GM23338 (cell line): ENCODE measurements at places on chromosomes 3 and 15. TPM values are rescaled to one million over a fixed set of nuclear protein-coding genes. Genes with fewer than 3 reads are reported as not detected.
A peak's percentile ranks its signal among the peaks of the same experiment; 100 is the strongest.

DNA sequence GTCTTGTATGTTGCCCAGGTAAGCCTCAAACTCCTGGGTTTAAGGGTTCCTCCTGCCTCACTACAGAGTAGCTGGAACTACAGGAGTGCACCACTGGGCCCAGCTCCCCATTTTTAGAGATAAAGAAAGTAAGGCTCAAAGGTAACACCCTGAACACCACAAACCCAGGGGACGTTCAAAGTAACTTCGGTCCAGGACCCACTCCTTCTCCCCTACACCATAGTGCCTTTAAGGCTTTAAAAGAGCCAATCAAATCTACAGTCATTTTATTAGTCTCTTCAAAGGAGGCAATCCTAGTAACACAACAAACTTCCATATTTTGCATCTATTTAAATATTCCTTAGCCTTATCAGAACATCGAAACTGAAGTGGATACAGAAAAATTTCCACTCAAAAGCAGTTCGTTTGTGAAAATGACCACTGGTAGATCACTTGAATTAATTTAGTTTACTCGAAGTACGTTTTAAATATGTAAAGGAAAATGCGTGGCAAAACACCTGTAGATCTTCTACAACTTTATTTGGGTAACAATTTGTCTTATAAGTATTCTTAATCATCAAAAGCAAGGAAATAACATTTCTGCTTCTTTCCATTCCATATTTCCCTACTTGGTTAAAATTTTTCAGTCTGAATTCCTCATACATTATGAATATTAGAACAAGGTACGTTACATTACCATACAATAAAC is 1.8 kb downstream of the STAG1 start:
- H3K27me3 ChIP-seq, result no peaks in the 10 kb centered on the region
- peak overlapping the region; percentile 75 for H3K4me3 ChIP-seq
- H3K36me3 ChIP-seq, result no peaks in the 10 kb centered on the region
- peak overlapping the region; percentile 83 for H3K27ac ChIP-seq
- peaks cover 27% of the 10 kb centered on the region for H3K4me1 ChIP-seq

GRCh38 chr3:157204431-157204830 is 44.5 kb upstream of the CCNL1 start:
- no peaks in the 10 kb centered on the region for H3K27me3 ChIP-seq
- no peaks in the 10 kb centered on the region for H3K36me3 ChIP-seq
- H3K27ac ChIP-seq, result no peak overlapping the region
- H3K4me3 ChIP-seq, result no peak overlapping the region
- peak; percentile 54 for DNase-seq

DNA sequence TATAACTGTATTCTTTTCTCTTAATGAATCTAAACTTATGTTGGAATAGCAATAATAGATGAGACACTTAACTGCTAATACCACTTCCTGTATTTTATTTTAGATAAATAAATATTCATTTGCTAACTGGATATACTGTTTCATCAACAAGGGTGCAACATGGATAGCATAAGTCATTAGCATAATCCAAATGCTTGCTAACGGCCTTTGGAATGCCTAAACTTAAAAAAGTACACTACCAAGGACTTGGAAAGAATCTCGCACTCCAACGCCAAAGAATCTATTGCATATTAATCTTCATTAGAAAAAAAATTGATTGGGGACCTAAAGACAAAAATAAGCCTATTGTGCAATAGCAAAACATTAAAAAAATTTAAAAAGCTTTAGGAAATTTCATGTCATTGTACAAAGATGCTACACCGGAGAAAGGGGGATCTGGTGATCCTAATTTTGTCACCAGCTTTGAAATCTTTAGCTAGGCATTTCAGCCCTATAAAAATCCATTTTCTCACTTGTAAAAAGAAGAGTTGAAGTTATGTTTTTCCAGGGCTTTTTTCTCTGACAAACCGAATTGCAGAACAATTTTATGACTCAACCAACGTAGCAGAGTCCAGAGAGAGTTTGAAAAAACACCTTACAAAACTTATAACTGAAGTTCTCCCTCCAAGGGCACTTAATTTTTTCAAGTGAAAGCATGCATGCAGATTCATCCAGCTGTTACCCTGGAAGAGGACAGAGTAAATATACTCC is 4.1 kb downstream of the VGLL3 start:
- no peak for DNase-seq
- peaks cover 9% of the 10 kb centered on the region for H3K4me1 ChIP-seq
- H3K36me3 ChIP-seq, result no peaks in the 10 kb centered on the region
- H3K27me3 ChIP-seq, result peaks cover 18% of the 10 kb centered on the region
- no peak overlapping the region for H3K4me3 ChIP-seq
- no peak overlapping the region for H3K27ac ChIP-seq

- H3K27ac ChIP-seq, result peak overlapping the region; percentile 60
- peak; percentile 51 for DNase-seq
- H3K4me3 ChIP-seq, result no peak overlapping the region
- H3K27me3 ChIP-seq, result no peaks in the 10 kb centered on the region
These were observed 220.0 kb upstream of the KBTBD8 start for GRCh38 chr3:66778107-66778506.

The SAMMSON gene
- not detected in 2 replicates for total RNA-seq

The TM6SF1 gene
- 0.80 and 1.8 TPM in 2 replicates for total RNA-seq

The NR1I2 gene
- 3.9 and 4.4 TPM in 2 replicates for total RNA-seq

The NANOGP8 gene
- total RNA-seq, result 49.6 and 53.4 TPM in 2 replicates

GRCh38 chr15:59828861-59829260 is 139.7 kb upstream of the BNIP2 start:
- no peaks in the 10 kb centered on the region for H3K36me3 ChIP-seq
- no peak overlapping the region for H3K4me3 ChIP-seq
- no peaks in the 10 kb centered on the region for H3K27me3 ChIP-seq
- H3K4me1 ChIP-seq, result no peaks in the 10 kb centered on the region
- DNase-seq, result no peak
- no peak overlapping the region for H3K27ac ChIP-seq

GRCh38 chr15:88970232-88970631 is 57.1 kb upstream of the MFGE8 start:
- peaks cover 11% of the 10 kb centered on the region; the same call in 1 of the 2 replicates for H3K36me3 ChIP-seq
- no peak overlapping the region for H3K27ac ChIP-seq
- no peak overlapping the region for H3K4me3 ChIP-seq
- no peaks in the 10 kb centered on the region for H3K27me3 ChIP-seq

The LIPC gene
- total RNA-seq, result not detected in 2 replicates

GRCh38 chr15:52682200-52682599 is 3.0 kb upstream of the ATOSA start:
- H3K4me3 ChIP-seq, result no peak overlapping the region
- H3K4me1 ChIP-seq, result peaks cover 12% of the 10 kb centered on the region
- H3K27ac ChIP-seq, result no peak overlapping the region
- no peaks in the 10 kb centered on the region for H3K36me3 ChIP-seq
- no peaks in the 10 kb centered on the region for H3K27me3 ChIP-seq
- DNase-seq, result no peak

DNA sequence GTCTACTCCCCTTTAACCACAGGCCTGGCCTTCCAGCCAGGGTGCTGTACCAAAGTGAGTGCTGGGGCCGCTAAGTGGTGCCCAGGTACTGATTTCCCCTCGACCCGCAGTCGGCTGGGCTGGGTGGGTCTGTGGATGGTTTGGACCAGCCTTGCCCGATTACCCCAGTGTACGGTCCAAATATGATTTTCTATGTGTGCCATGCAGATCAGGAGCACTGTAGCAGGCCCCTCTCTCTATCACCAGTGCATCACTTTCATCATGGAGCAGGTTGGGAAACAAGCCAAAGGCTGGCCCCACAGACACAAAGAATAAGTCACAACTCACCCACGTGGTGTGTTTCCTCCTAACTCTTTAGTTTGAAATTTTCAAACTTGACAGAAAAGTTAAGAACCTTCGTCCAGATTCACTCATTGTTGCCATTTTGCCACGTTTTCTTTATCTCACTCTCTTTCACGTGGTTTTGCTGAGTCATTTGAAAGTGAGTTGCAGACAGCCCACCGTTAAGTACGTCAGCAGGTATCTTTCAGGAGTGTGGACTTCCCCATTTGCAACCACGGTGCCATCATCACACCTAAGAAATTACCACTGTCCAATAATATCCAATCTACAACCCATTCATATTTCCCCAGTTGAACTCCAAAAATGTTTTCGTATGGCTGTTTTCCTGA is 37.0 kb downstream of the ZNF710 start:
- H3K4me1 ChIP-seq, result peaks cover 11% of the 10 kb centered on the region; the same call in 1 of the 2 replicates
- no peak for DNase-seq
- H3K27ac ChIP-seq, result no peak overlapping the region
- H3K4me3 ChIP-seq, result no peak overlapping the region
- H3K27me3 ChIP-seq, result no peaks in the 10 kb centered on the region

- H3K4me3 ChIP-seq, result no peak overlapping the region
- H3K4me1 ChIP-seq, result peaks cover 11% of the 10 kb centered on the region; the same call in 1 of the 2 replicates
- no peak overlapping the region for H3K27ac ChIP-seq
- DNase-seq, result no peak
- no peaks in the 10 kb centered on the region for H3K36me3 ChIP-seq
These were observed 8.5 kb upstream of the PLXND1 start for GRCh38 chr3:129614927-129615363.

GRCh38 chr3:21170964-21171363 is 580.0 kb downstream of the ZNF385D start:
- no peaks in the 10 kb centered on the region for H3K36me3 ChIP-seq
- H3K4me1 ChIP-seq, result peaks cover 23% of the 10 kb centered on the region; the same call in 1 of the 2 replicates
- no peaks in the 10 kb centered on the region for H3K27me3 ChIP-seq
- H3K27ac ChIP-seq, result no peak overlapping the region
- peak; percentile 86 for DNase-seq

The PLD1 gene
- 2.2 and 6.7 TPM in 2 replicates for total RNA-seq

The TMEM202 gene
- total RNA-seq, result not detected in 2 replicates

DNA sequence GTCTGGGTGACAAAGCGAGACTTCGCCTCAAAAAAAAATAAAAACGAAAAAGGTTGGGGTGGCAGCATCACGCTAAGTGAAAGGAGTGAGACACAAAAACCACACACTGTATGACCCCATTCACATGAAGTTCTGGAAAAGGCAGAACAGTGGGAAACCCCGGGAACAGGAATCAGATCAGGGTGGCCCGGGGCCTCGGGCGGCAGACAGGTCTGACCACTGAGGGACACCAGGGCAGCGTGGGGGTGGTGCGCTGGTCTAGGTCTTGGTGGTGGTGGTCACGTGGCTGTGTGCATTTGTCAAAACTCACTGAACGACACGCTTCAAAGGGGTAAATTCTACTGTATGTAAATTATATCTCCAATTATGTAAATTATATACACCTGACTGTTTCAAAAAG is 79.7 kb upstream of the PRR20G start:
- DNase-seq, result no peak
- H3K36me3 ChIP-seq, result no peaks in the 10 kb centered on the region
- H3K27me3 ChIP-seq, result no peaks in the 10 kb centered on the region

DNA sequence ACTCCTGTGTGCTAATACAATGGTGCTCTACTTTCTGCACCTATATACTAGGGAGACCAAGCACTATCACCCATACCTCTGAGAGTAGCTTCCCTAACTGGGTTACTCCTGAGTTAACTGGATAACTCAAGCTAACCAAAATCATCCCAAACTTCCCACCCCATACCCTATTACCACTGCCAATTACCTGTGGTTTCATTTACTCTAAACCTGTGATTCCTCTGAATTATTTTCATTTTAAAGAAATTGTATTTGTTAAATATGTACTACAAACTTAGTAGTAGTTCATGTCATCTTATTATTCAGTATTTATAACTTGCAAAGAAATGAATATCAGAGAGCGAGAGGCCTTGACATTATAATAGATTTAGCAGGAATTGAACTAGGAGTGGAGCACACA is 340.5 kb downstream of the TBC1D5 start:
- H3K27ac ChIP-seq, result no peak overlapping the region
- H3K36me3 ChIP-seq, result no peaks in the 10 kb centered on the region
- no peak for DNase-seq
- H3K4me1 ChIP-seq, result peaks cover 8% of the 10 kb centered on the region

GRCh38 chr15:93041159-93041547 is 47.9 kb downstream of the RGMA start:
- DNase-seq, result no peak
- no peak overlapping the region for H3K4me3 ChIP-seq
- no peaks in the 10 kb centered on the region for H3K36me3 ChIP-seq
- H3K27ac ChIP-seq, result no peak overlapping the region

- no peak overlapping the region for H3K27ac ChIP-seq
- no peak for DNase-seq
- H3K4me1 ChIP-seq, result peaks cover 12% of the 10 kb centered on the region
- H3K27me3 ChIP-seq, result peaks cover 26% of the 10 kb centered on the region
These were observed 3.1 kb downstream of the KAT2B start for GRCh38 chr3:20043396-20043795.

GRCh38 chr3:59442046-59442445 is 392.2 kb upstream of the CFAP20DC start:
- DNase-seq, result peak; percentile 19
- H3K4me3 ChIP-seq, result no peak overlapping the region
- no peak overlapping the region for H3K27ac ChIP-seq
- H3K36me3 ChIP-seq, result no peaks in the 10 kb centered on the region
- H3K27me3 ChIP-seq, result peaks cover 90% of the 10 kb centered on the region

- H3K36me3 ChIP-seq, result no peaks in the 10 kb centered on the region
- no peak for DNase-seq
- H3K4me3 ChIP-seq, result no peak overlapping the region
- no peak overlapping the region for H3K27ac ChIP-seq
- H3K27me3 ChIP-seq, result no peaks in the 10 kb centered on the region
These were observed 83.5 kb downstream of the FAM81A start for GRCh38 chr15:59521443-59521842.

The MLF1 gene
- total RNA-seq, result 36.6 and 40.3 TPM in 2 replicates

DNA sequence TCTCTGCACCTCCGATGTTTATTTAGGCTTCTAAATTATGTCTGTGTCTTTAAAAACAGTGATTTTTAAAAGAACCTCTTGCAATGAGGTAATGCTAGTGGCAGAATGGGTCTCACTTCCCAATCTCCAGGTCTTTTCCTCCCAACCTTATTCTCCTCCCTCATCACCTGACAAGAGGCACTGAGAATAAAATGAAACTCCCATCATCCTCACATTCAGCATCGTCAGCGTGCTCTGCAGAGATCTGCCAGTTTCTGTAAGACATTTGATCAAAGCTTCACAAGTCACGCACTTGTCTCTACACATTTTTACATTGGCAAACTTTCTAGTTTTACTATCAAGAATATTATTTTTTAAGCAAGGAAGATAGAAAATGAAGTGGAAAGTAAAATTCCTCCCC is 420.5 kb downstream of the GABRB3 start:
- H3K27me3 ChIP-seq, result no peaks in the 10 kb centered on the region
- H3K27ac ChIP-seq, result no peak overlapping the region
- H3K36me3 ChIP-seq, result 0 out of 2 replicates have a peak, but pooled peaks cover under 1% of the 10 kb centered on the region
- no peaks in the 10 kb centered on the region for H3K4me1 ChIP-seq

- H3K27me3 ChIP-seq, result no peaks in the 10 kb centered on the region
- no peak overlapping the region for H3K4me3 ChIP-seq
- H3K4me1 ChIP-seq, result no peaks in the 10 kb centered on the region
- no peak for DNase-seq
- H3K27ac ChIP-seq, result no peak overlapping the region
- peaks cover 31% of the 10 kb centered on the region; the same call in 1 of the 2 replicates for H3K36me3 ChIP-seq
These were observed 36.5 kb downstream of the CDV3 start for GRCh38 chr3:133610031-133610430.

GRCh38 chr3:141015481-141015880 is 35.7 kb upstream of the SPSB4 start:
- no peak overlapping the region for H3K4me3 ChIP-seq
- H3K36me3 ChIP-seq, result no peaks in the 10 kb centered on the region
- DNase-seq, result no peak
- peaks cover 7% of the 10 kb centered on the region; the same call in 1 of the 2 replicates for H3K4me1 ChIP-seq
- no peaks in the 10 kb centered on the region for H3K27me3 ChIP-seq
